ENCODE measurements at places on chromosomes 3 and 15.

DNA sequence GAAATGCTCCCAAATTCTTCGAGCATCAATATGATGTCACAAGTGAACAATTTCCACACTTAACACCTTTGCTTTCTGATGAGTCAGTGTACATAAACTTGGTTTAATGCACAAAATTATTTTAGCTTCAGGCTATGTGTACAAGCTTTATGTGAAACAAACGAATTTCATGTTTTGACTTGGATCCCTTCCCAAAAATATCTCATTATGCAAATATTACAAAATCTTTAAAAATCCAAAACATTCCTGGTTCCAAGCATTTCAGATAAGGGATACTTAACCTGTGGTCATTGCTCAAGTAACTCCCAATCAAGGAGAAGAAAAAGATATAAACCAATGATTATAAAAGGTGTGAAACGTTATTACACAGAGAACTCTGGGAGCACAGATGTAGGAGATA, 25.2 kb downstream of the RAB5A start:
- DNase-seq, result no peak

DNA sequence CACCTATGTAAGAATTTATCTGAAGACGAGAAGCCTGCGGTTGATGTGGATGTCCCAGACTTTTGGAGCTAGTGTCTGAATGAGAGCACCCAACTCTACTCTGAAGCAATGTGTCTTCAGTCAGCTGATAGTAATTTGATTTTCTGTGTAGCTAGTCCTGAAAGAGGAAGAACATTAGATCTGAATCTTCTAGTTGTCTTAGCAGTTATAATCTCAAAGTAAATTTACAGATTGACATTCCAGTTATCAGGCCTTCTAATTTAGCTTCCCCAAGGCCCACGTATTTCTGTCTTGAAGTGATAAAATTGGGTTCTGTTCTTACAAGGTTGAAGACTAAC, 1.5 kb downstream of the TCAIM start:
- DNase-seq, result no peak

GRCh38 chr3:195568630-195569029, 15.1 kb downstream of the APOD start:
- no peak for DNase-seq

DNA sequence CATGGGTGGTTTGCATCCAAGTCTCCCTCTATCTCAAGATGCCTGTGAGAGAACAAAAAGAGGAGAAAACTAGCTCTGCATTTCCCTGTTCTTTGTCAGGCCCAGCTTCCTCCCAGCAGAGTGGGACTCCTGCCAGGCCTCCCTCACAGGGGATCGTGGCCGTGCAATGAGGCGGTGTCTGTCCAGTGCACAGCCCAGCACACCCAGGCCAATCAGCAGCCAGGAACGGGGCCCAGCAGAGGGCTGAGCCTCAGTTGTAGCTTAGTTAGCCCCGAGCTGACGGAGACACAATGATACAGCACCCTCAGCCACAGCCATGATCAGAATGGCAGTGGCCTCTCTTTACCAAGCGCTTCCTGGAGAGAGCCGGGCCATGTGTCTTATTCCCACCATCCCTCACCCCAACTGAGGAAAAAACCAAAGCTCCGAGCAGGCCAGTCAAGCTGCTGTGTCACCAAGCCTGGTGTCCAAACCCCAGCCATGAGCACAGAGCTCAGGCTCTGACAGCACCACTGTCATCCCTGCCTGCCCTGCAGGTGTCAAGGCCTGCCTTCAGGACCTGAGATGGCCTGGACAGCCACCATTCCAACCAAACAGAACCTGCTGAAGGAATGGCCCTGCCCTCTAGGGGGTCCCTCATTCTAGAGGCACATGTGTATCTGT, 71.1 kb downstream of the DNAJB8 start:
- DNase-seq, result no peak

DNA sequence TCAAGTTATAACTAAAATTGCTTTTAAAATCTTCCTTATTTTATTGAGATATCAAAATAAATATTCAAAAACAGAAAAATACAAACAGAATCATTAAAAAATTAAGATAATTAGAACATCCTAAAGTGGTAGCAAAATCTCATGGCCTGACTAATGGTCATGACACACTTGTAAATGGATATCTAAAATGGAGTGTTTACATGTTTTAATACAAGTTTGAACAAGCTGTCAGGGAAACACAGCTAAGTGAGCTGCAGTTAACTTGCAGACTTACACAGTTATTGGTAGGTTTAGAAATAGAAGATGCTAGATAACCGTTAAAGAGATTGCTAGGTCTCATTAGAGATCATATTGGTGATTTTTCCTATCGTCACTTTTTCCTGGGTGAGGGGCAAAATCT, 242.3 kb downstream of the LPP start:
- DNase-seq, result no peak

DNA sequence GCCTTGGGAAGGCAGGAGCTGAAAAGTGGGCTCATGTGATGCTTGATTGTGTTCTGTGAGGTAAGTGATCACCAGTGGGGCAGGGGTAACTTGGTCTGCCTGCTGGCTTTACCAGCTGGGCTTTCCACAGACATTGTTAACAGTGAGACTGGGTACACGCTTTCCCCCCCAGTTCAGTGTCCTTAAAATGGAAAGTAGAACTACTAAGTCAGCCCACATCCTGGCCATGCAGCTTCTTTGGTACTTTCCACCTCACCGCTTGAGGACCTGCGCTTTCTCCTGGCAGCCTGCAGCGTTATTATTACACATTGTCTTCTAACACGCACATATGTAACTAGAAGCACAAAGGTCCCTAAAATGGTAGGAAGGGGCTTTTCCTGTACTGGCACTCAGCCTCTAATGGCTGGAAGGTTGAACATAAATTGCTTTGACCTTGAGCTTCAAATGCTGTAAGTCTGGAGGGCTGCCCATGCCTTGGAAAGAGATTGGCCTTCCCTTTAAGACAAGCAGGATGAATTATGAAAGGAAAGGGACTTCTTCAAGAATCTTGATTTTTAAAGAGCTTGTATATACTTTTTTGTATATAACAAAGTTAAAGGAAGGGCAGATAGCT, 216.1 kb upstream of the ROPN1 start:
- no peak for DNase-seq

DNA sequence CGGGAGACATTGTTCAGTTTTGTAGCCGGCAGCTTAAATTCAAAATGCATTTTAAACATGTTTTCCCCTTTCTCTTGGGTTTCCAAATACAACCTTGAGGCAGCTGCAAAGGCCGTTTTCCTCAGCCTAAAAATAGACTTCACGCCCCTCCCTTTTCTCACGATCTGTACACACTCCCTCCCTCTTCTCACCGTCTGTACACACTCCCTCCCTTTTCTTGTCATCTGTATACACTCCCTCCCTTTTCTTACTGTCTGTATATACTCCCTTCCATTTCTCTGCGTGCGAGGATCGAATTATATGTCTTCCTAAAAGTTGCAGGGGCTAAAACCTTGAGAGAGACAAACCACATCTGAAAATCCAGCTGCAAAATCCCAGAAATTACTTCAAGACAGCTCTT, 8.9 kb downstream of the MUC4 start:
- no peak for DNase-seq

DNA sequence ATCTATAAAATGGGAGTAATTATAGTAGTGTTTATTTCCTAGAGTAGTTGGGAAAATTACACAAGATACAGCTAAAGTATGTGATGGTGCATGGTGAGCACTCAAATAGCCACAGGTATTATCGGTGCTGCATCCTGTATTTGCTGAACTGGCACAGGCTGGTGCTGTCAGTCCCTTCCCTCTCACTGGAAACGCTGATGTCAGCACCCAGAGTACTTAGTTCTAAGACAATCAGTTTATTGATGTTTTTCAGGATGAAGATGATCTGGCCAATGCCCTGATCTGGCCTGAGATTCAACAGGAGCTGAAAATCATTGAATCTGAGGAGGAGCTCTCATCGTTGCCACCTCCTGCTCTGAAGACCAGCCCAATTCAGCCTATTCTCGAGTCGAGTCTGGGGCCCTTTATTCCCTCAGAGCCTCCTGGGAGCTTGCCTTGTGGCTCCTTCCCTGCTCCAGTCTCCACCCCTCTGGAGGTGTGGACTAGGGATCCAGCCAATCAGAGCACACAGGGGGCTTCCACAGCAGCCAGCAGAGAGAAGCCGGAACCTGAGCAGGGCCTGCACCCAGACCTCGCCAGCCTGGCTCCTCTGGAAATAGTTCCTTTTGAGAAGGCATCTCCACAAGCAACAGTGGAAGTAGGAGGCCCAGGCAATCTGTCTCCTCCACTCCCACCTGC, 49.7 kb downstream of the TMEM39A start:
- DNase-seq, result no peak

- no peak for DNase-seq
Observed at GRCh38 chr3:61360297-61360965, 109.2 kb upstream of the FHIT start.

- DNase-seq, result no peak
Observed at GRCh38 chr3:57691411-57692132, 1.3 kb downstream of the DENND6A start.

- no peak for DNase-seq
Observed at GRCh38 chr15:93980261-93980911, 251.0 kb upstream of the MCTP2 start.

GRCh38 chr15:76904461-76905012, 603 bp downstream of the SCAPER start:
- DNase-seq, result no peak

GRCh38 chr3:60391292-60391691, 860.0 kb downstream of the FHIT start:
- no peak for DNase-seq

GRCh38 chr3:63809607-63810006, 9.5 kb upstream of the C3orf49 start:
- no peak for DNase-seq

- no peak for DNase-seq
Observed at GRCh38 chr3:78878011-78878410, 889.8 kb downstream of the ROBO1 start.

DNA sequence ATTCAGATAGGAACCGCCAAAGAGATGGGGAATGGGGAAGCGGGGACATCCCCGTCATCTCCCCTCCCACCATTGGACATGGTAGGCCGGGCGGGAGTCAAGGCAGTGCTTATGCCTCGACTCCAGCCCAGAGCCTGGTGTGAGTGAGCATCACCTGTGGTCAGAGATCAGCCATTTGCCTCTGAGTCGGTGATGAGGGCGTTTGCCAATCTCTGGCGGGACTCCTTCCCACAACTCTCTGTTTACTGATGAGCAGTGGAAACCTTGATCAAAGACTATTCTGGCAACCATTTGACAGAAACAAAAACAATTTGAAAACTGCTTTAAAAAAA, 63.9 kb upstream of the HES1 start:
- DNase-seq, result no peak

DNA sequence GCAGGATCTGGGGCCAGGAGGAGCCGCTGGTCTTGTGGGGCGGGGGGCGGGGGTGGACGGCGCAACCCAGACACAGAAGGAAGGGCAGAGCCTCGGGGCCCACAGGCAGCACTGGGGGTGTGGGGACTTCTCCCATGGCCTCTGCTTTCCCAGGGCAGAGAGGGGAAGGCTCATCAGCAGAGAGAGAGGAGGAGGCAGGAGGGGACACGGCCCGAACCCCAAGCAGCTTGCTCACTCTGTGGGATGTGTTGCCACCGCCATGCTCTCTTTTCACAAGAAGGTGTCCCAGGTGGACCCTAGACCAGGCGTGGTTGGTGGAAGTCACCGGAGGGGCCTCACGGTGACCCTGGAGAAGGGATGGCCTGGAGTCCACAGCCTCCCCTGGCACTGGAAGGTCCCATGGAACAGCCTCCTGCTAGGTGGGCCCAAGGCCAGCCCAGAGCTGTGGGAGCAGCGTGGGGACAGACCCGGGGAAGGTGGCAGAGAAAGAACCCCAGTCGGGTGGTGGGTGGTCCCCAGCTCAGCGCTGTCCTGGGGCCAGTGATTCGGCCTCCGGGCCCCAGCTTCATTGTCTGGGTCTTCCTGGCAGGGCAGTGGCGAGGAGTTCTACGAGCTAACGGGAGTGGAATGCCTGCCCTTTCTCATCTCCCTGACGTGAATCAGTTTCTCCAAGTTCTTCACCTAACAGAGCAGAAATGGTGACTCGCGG, 46.8 kb upstream of the PCSK6 start:
- no peak for DNase-seq

GRCh38 chr15:27851858-27852210, 247.3 kb downstream of the OCA2 start:
- no peak for DNase-seq

DNA sequence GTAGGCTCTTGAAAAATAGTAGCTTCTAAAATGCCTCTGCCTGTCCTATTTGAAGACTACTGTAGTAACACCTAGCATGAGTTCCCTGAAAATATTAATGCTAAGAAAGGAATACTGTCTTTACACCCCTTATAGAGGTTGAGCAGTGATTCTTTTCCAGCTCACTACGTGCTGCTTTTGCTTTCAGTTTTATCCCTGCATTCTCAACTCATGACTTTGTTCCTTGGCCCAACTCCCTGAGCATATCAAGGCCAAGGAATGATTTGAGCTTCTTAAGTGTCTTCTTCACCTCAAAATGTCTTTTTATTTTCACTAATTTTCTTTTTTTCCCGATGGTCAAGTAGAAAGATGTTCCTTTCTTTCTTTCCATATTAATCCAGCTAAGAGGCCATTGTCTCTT, 16.5 kb upstream of the P2RY13 start:
- no peak for DNase-seq

DNA sequence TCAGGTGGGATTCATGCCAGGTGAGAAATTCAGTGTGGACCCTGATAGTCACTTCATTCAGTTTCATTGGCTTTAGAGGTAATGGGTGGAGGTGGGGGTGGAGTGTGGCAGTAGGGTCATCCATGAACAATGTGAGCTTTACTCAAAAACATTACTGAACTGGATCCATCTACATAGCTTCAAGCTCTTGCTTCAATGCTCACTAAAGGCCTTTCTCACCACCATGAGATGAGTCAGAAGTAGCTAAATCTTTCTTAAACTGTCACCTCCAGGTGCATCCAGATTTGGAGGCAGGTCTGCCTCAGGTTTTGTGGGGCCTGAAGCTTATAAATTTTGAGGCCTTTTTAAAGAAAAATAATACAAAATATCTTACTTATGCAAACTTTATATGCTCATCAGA, 363.6 kb downstream of the CHST2 start:
- DNase-seq, result no peak

GRCh38 chr3:117618462-117618861, 908.9 kb downstream of the TUSC7 start:
- DNase-seq, result no peak

GRCh38 chr3:86771741-86772512, 219.0 kb downstream of the VGLL3 start:
- DNase-seq, result no peak

- no peak for DNase-seq
Observed at GRCh38 chr3:43285644-43286043, 696 bp upstream of the SNRK start.

- no peak for DNase-seq
Observed at GRCh38 chr3:77837456-77838025, 797.6 kb downstream of the ROBO2 start.
